ENCODE measurements at places on chromosomes 6 and 20.
A peak's percentile ranks its signal among the peaks of the same experiment; 100 is the strongest.

DNA sequence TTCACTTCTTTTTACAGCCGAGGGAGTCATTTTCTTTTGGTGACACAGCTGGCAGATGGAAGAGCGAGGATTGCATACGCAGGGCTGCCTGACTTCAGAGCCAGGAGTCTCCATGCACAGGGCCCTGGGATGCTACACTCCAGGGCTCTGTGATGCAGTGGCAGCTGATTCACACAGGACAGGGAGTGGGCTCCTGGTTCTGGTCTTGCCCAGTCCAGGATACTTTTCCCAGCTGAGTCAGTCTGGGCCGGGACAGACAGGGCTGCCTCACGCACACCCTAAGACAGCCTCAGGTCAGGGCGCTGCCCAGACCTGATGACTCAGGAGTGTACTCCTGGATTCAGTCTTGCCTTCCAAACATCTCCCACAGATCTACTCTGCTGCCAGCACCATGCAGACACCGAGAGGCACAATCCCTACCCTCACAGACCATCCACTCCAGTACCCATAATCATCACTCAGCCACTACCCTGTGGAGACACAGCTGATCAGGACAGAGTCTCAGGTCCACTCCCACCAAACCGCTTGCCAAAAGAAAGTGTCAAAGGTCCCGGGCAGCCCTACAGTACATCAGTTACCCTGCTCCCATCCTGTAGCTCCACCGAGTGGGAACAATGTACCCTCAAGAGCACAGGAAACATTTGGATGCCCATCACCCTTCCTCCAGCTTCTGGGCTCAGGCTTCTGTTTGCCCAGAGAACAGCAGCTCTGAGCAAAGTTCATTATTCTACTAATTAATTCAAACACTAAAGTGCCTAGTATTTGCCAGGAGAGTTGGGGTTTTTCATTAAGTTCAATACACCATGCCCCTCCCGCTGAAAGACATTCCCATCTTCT, 11.5 kb downstream of the SDC4 start:
- DNase-seq = no peak

DNA sequence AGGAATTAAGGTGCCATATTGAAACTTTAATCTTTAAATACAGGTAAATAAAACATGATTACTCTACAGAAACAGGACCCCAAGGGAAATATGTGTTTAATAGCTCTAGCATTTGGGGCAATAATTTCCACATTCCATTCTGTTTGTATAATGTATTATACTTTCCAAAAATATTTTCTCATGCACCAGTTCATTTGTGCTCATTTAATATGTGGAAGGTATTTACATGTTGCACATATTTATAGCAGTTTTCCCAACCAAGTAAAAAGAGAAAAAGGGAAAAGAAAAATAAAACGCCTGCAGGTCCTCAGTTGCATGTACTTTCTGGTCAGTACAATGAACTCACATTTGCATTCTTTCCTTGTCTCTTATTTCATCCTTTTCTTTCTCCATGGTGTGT, 129.5 kb upstream of the SULF2 start:
- no peak for DNase-seq

DNA sequence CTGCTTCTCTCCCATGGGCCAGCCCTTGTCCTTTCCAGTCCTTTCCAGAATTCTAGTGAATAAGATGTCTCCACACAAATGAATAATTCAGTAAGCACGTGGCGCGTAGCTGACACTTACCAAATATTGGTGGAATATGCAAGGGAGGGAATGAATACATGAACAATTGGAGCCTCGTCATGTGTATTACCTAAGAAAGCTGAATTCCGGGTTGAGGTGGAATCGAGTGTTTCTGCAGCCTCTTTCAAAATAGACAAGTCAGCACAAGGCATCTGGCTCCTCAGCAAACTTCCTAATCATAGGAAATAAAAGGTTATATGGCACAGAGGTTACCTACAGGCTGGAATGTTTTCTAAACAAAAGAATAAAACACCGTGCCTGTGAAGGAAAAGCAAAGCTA, 47.0 kb upstream of the NT5E start:
- DNase-seq = no peak

DNA sequence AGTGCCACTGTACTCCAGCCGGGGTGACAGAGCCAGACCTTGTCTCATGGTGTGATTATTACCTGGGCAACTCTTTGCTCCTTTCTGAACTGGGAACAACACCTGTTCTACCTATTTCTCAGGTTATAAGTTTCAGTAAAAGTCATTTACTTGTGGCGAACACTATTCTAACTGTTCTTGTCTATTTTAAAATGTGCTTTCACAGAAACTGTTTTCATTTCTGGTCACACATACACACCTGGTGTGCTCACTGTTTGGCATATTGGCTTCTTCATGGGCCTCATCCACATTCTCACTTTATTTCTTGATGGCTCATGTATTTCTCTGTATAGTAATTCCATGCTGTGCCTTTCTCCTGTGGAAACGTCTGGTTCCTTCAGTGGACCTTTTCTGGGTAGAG, 30.5 kb upstream of the XRN2 start:
- no peak for DNase-seq

- peak; percentile 66 for DNase-seq
Observed at GRCh38 chr6:153511896-153512496, 380.9 kb upstream of the RGS17 start.

GRCh38 chr20:20206788-20207187, 154.5 kb downstream of the CFAP61 start:
- DNase-seq = no peak

- no peak for DNase-seq
Observed at GRCh38 chr6:68635412-68635705, 277 bp downstream of the ADGRB3 start.

All from suppressor macrophage treated with lipopolysaccharide for 4 hours (primary cell).